ENCODE measurements at places on chromosomes 1 and 21. TPM values are rescaled to one million over a fixed set of nuclear protein-coding genes. Genes with fewer than 3 reads are reported as not detected.

Gene GJA4
- 19.9 TPM for total RNA-seq

Gene FAM163A
- 0.10 TPM for total RNA-seq

GRCh38 chr21:15343066-15343465 lies 278.3 kb upstream of the NRIP1 start:
- H3K4me3 ChIP-seq: no peak overlapping the region
- no peaks in the 10 kb centered on the region for H3K36me3 ChIP-seq
- no peaks in the 10 kb centered on the region for H3K4me1 ChIP-seq
- no peaks in the 10 kb centered on the region for H3K27me3 ChIP-seq
- DNase-seq: no peak

DNA sequence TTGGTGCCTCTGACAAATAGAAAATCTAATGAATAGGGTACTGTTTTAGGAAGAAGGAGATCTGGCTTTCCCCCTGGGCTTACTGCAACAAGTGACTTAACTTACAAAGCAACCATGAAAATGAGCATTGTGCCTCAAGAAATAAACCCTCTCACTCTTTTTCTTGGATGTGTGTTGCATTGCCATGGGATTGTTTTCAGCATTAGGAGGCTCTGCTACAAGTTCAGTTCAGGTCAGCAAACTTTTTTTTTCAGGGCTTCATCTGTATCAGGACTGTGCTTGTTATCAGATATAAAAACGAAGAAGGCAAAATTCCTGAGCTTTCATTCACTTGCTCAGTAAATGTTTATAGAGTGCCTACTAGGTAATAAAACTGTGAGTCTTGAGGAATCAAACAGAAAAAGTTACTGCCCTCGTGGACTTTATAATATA lies 37.8 kb upstream of the DOCK7 start:
- H3K27me3 ChIP-seq: no peaks in the 10 kb centered on the region
- H3K27ac ChIP-seq: no peak overlapping the region
- H3K36me3 ChIP-seq: no peaks in the 10 kb centered on the region
- H3K4me1 ChIP-seq: peaks cover 7% of the 10 kb centered on the region
- no peak for DNase-seq

GRCh38 chr1:185279571-185279970 lies 37.5 kb downstream of the IVNS1ABP start:
- no peaks in the 10 kb centered on the region for H3K4me1 ChIP-seq
- no peak for DNase-seq
- no peaks in the 10 kb centered on the region for H3K36me3 ChIP-seq
- no peak overlapping the region for H3K4me3 ChIP-seq
- no peak overlapping the region for H3K27ac ChIP-seq

DNA sequence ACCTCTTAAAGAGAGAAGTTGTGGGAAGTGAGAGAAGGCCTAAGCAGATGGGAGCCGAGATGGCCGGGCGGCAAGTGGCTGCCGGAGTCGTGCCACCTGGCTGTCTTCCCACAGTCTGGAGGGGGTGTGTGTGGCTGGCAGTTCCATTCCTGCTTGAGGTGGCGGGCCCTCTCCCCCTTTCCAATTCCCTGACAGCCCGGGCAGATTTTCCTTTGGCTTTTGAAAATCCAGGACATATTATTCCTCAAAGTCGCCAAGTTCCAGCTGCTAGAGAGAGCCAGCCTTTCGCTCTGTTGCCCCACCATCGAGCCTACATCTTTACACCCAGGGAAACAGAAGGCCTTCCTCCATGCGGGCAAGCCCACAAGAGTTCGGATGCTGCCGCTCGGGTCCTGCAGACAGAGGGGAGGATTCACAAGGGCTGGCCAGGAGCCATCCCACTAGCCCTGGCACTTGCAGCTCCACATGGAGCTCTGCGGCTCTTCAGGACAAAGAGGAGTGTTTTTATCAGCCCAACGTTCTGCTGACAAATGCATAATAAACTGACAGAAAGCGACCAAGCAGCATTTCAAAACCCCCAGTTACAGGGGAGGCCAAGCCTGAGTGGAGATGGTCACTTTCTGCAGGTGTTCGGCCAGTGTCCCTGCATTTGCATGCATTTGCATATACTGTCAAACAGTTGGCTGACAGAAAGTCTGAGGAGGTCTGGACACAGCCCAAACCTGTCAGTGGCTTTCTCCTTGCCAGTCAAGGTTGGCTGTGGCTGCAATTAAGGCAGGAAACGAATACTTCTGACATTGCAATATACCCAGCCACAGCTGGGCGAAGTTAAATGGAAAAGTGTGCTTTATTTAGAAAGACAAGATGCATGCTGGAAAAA lies 45.9 kb downstream of the OLIG1 start:
- H3K36me3 ChIP-seq: no peaks in the 10 kb centered on the region
- H3K4me1 ChIP-seq: no peaks in the 10 kb centered on the region
- H3K27ac ChIP-seq: no peak overlapping the region
- no peak for DNase-seq

Measured in upper lobe of left lung (tissue), 6 donors.